ENCODE measurements at places on chromosomes 5 and 9.

DNA sequence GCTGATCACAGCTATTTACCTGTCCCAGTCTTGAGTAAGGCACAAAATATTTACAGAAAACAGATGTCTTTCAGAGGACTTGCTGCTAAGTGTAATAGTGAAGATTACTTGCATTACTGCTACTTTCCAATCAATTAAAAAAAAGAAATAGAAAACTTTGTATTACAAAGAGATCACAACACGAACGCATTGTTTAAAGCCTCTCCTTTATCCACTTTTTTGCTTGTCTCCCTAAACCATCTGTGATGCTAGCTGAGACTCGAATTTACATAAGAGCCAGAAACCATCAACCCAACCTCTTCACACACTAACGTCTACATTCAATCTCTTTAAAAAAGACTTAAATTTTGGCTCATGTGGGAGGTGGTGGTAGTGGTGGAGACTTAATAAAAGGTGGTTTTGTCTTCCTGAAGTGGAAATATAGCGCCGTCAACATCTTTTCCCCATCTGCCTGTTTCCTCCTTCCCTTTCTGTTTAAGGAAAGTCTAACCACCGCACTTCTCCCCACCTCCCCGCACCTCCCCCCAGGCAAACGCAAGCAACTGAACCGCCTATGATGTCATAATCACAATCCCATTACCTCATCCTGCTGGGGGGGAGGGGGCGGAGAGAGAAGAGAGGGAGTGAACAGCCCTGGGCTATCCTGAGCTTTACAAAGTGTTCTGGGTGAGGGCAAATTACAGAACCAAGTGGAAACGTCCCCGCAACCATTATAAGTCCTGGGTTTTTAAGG, 948 bp upstream of the FAM53C start:
- ATAC-seq, result peak; percentile 10

DNA sequence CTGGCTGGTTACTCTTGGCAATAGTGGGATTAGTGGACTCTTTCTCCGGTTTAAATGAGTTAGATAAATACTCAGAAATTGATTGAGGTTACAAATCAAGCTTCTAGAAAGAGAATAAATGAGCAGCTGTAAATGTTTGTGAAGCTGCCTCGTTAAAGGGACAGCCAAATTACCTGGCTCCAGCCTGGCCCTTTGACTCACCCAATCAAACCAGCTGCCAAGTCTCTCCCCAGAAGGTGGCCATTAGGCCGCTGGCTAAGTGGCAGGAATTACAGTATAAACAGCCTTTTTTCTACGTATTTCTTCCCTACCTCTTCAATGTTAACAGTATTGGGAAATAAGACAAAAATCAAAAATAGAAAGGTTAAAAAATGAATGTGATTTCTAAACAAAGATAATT, 46.0 kb upstream of the SRFBP1 start:
- ATAC-seq, result no peak

DNA sequence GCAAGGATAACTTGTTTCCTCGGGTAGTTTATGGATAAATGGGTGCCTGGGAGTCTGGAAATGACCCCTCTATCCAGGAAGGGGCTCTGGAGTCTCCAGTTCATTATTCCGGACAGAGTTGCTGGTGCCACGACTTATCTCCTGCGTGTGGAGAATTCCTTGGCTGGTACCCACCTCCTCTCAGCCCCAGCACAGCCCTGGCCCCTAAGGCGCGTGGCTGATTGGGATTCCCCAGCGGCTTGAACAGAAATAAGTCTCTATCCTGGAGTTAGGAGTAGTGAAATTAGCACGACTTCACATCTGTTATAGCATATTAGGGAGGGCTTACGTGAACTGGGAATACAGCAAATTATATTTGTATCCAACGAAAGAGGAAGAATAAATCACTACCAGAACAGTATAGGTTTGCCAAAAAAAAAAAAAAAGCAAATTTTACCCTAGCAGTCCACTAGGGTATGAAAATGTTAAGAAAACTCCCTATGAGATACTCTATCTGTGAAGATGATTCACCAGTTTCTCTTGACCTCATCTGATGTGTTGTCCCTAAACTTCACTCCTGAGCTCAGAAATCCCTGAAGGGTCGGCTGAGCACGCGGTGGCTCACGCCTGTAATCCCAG, 172.5 kb upstream of the OTULINL start:
- ATAC-seq, result no peak

GRCh38 chr9:107768224-107768623, 278.7 kb upstream of the KLF4 start:
- ATAC-seq, result no peak

- no peak for ATAC-seq
Measured at GRCh38 chr5:1886846-1887587, 4.3 kb upstream of the IRX4 start.

- no peak for ATAC-seq
Measured at GRCh38 chr5:116035123-116035522, 2.9 kb downstream of the ARL14EPL start.

DNA sequence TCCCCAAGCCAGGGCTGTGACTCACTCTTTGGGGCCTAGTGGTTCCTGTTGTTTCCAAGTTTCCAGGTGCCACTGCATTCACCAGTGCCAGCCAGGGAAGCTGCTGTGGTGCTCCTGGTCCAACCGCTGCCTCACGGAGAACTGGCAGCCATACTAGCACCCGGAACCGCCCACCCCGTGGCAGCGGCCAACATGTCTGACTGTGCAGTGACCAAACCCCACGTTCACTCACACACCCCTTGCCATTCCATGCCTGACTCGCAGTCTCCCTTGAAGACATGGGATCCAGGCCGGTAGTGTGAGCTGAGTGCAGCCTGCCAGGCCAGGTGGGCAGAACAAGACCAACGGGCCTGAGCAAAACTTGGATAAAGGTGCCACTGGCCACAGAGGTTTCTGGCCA, 845.0 kb upstream of the DMAC1 start:
- ATAC-seq, result no peak

- no peak for ATAC-seq
Measured at GRCh38 chr5:54538156-54538555, 20.6 kb downstream of the SNX18 start.

DNA sequence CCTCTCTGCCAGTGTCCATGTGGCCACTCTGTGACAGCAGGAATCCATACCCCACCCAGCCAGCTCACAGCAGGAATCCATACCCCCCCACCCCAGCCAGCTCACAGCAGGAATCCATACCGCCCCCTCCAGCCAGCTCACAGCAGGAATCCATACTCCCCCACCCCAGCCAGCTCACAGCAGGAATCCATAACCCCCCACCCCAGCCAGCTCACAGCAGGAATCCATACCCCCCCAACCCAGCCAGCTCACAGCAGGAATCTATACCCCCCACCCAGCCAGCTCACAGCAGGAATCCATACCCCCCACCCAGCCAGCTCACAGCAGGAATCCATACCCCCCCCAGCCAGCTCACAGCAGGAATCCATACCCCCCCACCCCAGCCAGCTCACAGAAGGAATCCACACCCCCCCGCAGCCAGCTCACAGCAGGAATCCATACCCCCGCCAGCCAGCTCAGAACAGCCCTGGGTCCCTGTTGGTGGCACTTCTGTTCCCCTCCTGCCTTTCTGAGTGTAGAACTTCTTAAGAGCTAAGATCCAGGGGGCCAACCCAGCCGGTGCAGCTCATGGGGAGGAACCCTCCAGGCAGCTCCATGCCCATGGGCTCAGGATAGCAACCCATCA, 8.4 kb upstream of the RXRA start:
- no peak for ATAC-seq

GRCh38 chr5:175692996-175693710, 35.3 kb downstream of the HRH2 start:
- no peak for ATAC-seq

GRCh38 chr9:101409079-101409477, 10.4 kb downstream of the ZNF189 start:
- no peak for ATAC-seq

DNA sequence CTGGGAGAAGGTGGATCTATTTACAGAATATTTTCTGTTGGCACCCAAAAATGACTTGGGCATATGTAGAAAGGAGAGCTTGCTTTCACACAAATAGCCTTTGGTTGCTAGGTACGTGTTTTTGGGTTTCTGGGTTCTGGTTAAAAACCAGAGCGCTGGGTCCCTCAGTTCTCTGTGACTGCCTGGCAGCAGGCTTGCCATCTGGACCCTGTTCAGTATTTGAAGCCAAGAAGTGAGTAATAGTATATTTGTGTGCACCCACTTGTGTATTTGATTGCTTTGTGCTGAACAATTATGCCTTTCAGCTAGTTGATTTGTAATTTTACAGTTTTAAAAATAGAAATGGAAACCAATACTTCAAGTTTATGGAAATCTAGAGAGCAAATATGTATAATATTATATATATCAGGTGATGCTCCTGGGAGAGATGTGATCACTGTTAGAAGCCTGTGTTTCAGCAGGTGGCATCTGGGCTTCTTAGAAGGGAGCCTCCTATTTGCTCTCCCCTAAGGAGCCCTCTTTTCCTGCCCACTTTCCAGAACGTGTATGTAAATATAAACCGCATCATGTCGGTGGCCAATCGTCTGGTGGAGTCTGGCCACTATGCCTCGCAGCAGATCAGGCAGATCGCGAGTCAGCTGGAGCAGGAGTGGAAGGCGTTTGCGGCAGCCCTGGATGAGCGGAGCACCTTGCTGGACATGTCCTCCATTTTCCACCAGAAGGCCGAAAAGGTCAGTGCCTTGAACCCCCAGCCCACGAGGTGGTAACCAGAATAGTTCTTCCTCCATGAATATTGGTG, 153.6 kb downstream of the TRIO start:
- ATAC-seq, result no peak

- ATAC-seq, result no peak
Measured at GRCh38 chr5:136058972-136059354, 30.2 kb downstream of the TGFBI start.

- ATAC-seq, result no peak
Measured at GRCh38 chr5:1044117-1044516, 35.5 kb downstream of the NKD2 start.

DNA sequence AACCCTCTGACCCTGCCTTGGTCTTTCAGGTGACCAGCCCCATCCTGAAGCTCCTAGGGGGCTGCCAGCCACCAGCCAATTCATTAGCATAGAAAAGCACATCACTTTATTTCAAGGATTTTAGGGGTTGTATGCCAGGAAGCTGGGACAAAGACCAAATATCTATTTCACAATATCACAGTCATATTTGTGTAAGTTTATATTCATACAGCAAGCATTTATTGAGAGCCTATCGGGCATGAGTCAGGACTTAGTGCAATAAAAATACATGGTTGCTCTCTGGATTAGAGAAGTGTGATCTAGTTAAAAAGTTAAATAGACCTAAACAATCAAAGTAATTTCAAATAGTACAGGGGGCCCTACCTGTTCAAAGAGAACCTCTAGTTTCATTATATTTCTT, 113.8 kb downstream of the ERCC6L2 start:
- no peak for ATAC-seq

DNA sequence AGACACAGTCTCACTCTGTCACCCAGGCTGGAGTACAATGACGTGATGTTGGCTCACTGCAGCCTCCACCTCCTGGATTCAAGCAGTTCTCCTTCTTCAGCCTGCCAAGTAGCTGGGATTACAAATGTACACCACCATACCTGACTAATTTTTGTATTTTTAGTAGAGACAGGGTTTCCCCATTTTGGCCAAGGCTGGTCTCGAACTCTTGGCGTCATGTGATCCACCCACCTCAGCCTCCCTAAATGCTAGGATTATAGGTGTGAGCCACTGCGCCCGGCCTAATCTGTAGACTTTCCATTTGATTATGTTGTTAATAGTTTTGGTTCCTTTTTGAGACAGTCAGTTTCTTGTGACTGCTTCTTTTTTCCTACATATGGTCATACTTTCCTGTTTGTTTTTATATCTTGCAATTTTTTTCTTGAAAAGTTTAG, 31.0 kb downstream of the MTREX start:
- ATAC-seq, result peak; percentile 86

GRCh38 chr5:14870337-14871213, 1.0 kb downstream of the ANKH start:
- ATAC-seq, result peak; percentile 52

- ATAC-seq, result no peak
Measured at GRCh38 chr9:129708793-129709192, 43.3 kb downstream of the PRRX2 start.

DNA sequence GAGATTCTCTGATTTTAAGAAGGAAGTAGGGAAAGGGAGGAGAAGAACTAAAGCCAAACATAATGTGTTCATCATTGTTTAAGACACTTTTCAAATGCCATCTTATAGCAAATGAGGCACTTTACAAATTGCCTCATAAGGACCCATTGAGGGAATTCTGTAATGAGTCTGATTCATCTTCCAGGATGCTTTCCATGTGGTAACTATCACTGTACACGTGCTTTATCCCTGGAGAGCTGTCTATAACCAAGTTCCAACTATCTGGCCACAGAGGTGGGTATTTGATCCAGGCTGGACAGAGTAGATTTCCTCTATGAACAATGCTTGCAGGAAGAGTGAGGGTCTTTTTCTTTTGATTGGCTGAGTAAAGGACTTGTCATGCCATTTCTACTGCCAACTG, 183.5 kb upstream of the NFIB start:
- ATAC-seq, result no peak

GRCh38 chr9:3868012-3868411, 342.2 kb upstream of the RFX3 start:
- peak; percentile 75 for ATAC-seq

DNA sequence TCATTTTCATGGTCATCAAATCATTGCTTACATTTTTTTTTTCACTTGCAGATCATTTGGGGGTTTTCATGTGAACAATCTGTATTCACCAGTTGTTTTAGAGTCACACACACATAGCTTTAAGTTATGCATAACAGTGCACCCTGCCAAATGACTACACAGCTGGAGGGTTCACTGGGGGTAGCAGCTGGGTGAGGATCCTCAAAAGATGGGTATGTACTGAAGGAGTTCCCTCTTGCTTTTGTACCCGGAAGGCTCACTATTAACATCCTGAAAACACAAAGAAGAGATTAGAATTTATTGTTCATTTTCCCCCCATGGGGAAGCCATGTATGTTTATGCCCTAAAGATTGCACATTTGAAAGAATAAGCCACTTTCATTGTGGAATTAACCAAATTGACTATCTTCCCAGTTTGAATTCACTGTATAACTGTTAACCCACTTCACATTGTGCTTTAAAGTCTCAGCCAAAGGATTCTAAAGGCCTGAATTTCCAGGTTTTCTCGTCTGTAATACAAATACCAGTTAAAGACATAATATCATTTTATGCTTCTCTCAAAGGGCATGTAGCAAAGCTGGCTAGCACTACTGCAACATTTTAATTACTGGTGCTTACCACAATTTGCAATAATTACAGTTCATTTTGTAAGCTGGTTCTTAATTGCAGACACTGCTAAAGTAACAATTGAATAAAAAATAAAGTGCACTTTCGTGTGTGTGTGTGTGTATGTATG, 466.4 kb upstream of the MEF2C start:
- ATAC-seq, result no peak

DNA sequence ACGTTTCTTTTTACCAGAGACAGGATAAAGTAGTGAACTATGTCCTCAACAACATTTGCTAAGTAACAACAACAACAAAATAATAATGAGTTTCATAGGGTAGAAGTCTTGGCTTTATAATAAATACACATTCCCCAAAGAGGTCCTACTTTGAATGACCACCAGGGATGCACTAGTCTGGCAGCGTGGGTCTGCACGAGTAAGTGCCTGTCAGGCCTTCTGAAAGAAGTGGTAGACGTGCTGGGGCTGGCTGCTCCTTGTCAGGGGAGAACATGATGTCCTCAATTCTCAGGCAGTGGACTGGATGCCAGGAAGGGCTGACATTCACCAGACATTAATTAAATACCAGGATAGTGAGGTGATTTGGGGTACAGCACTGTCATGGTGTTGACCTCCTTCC, 331.1 kb downstream of the TMEM38B start:
- no peak for ATAC-seq

All from activated CD4-positive, CD25-positive, alpha-beta regulatory T cell treated with anti-CD3 and anti-CD28 coated beads, Interleukin-2, amount 50 U/mL, for 24 hours (primary cell).